ENCODE measurements at places on chromosomes 4 and X.

DNA sequence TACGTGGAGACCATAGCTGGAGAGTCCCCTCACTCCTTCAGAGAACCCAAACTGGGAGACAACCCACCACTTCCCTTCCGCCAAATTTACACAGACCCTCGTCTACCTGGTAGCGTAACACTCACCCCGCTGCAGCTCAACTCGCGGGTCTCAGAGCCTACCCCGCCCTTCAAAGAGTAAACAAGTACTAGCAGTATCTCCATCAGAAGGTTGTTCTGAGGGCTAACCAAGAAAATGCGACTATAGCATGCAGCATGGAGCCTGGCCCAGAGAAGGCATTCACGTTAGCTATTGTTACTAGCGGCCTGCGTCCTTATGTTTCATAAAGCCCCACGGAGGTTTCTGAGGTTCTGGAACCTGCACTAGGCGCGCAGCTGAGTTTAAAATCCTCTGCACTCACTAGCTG lies 531 bp upstream of the MANBA start:
- no peak for DNase-seq

GRCh38 chr4:48078862-48079655 lies 55.0 kb downstream of the TXK start:
- DNase-seq, result no peak

DNA sequence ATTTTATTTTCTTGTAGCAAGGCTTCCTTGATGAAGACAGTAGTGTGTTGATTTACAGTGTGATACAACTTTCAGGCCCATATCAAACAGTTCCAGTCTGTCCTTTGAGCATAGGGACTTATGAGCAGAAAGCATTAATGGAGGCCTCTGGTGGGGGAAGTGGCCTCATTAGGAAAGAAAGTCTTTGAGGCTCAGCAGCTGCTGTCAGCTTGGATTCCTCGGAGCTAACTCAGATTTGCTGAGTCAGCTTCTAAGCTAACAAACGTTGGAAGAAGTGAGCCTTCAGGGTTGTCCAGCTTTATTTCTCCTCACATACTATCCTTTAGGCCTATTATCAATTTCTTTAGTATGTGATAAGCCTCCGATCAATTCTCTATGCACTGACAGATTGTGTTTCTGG lies 15.8 kb upstream of the SFRP2 start:
- DNase-seq, result no peak

DNA sequence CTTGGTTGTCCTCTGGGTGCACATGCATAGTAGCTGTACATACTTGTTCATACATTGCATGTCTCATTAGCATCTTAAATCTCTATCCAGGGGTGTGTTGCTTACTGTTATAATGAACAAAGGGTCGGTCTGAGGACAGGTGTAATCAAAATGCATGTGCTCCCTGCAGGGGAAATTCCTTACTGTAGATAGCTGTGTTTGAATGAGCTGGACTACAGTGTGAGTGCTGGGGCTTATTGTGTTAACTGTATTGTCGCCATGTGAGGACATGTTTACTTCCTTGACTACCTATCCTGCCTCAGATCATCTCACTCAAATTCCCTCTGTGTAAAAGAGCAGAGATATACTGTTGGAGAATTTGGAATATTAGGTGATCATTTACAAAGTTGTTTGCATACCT lies 98.7 kb downstream of the KLHL34 start:
- no peak for DNase-seq

DNA sequence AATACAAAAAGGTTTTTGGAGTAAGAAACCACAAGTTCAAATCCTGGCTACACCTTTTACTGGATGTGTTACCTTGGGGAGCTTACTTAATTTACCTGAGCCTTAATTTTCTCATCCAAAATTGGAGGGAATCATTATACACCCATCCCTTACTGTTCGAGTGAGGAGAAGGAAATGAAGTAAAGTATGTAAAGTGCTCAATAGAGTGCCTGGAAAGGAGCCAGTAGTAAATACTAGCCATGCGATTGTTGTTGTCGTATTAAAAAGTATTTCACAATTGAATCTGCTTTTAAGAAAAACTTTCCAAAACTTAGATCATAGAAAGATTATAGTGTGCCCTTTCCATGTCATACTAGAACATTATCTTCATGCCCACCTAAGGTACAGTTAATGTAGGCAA lies 124.5 kb downstream of the ATXN3L start:
- DNase-seq, result no peak

- DNase-seq, result no peak
Observed at GRCh38 chr4:29277381-29277780, 1442.8 kb upstream of the PCDH7 start.

- DNase-seq, result no peak
Observed at GRCh38 chrX:153934762-153935325, at the start of gene NAA10. Gene NAA10, minus strand, starts transcription at chrX:153935037. Its CDS starts 133 bp downstream, at chrX:153934904.

- DNase-seq, result peak; percentile 65
Observed at GRCh38 chrX:107673933-107674479, 45.7 kb downstream of the PRPS1 start.

- DNase-seq, result no peak
Observed at GRCh38 chr4:119493419-119493818, 135.2 kb downstream of the PDE5A start.

GRCh38 chr4:176054942-176055341 lies 10.7 kb upstream of the WDR17 start:
- no peak for DNase-seq

- DNase-seq, result no peak
Observed at GRCh38 chr4:85837439-85837733, 362.4 kb downstream of the ARHGAP24 start.

DNA sequence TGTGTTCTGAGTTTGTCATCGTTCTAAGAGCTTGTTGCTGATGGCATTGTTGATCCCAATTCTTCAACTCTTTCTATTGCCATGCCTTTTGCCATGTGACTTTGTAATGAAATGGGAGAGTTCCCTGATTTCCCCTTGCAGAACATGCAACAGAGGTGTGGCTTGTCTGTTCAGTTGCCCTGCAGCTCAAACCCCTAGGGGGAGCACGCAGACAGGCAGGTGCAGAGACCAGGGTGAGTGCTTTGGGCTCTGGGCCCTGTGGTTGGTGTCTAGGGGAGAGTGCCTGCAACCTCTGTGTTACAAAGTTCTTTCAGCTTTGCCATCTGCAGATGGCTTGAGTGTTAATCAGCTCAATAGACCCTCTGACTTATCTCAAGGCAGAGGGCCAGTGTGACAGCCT lies 332.7 kb downstream of the MID1IP1 start:
- no peak for DNase-seq

DNA sequence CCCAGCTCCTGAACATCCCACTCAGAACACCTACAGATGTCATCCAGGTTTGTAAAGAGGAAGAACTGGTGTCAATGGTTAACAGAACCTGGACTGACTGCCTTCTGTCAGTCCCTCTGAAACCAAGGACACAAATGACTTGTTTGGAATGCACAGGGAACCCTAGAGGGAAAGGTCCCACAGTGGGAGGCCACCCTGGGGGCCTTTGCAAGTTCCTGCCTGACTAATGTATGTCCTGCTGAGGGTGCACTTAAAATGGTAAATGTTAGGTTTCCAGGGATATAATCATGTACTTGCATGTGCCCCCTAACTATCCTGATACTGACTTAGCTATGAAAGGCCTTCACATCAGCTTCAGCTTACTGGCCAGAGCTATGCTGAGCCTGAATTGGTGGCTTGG lies 15.0 kb upstream of the XAGE2 start:
- no peak for DNase-seq

DNA sequence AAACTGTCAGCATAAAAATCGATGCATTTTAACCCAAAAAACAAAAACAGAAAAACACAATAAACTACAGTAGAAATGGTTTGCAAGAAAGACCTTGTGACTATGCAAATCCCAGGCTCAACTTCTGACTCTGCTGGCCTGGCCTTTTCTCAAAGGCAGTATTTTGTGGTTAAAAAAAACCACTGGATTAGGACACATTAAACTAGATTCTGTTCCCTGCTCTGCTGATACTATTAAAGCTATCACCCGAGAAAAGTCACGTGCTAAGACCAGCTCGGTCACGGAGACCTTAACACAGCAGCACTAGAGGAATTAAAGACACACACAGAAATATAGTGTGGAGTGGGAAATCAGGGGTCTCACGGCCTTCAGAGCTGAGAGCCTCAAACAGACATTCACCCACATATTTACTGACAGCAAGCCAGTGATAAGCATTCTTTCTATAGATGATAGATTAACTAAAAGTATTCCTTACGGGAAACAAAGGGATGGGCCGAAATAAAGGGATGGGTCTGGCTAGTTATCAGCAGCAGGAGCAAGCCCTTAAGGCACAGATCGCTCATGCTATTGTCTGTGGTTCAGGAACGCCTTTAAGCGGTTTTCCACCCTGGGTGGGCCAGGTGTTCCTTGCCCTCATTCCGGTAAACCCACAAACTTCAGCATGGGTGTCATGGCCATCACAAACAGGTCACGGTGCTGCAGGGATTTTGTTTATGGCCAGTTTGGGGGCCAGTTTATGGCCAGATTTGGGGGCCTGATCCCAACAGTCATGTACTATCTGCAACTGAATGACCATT lies 16.1 kb downstream of the CBR4 start:
- no peak for DNase-seq

- no peak for DNase-seq
Observed at GRCh38 chr4:54400802-54401201, 171.7 kb downstream of the PDGFRA start.

GRCh38 chr4:24657768-24658617 lies 73.6 kb upstream of the DHX15 start:
- DNase-seq, result no peak

- no peak for DNase-seq
Observed at GRCh38 chr4:146472404-146472803, 49.3 kb downstream of the SLC10A7 start.

GRCh38 chr4:182925298-182925757 lies 8.1 kb upstream of the DCTD start:
- DNase-seq, result no peak

DNA sequence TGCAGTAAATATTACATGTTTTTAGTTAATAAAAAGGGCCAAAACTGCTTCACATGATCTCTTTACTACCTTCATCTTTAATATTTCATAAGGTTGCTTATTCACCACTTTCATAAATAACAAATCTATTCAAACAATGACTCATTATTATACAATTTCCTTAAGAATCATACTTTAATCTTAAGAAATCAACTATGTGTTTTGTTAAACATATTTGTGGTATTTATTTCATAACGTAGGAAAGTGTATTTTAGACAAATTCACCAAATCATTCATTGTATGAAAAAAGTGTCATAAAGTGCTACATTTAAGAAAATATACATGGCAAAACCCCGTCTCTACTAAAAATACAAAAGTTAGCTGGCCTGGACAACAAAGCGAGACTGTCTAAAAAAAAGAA lies 150.5 kb upstream of the RXFP1 start:
- no peak for DNase-seq

- DNase-seq, result no peak
Observed at GRCh38 chr4:3016961-3017360, 53.6 kb downstream of the GRK4 start.

GRCh38 chr4:92172203-92172602 lies 131.6 kb upstream of the GRID2 start:
- no peak for DNase-seq
